ENCODE measurements at places on chromosomes 6 and 20.

GRCh38 chr6:96812077-96812703, 25.1 kb downstream of the GPR63 start:
- no peak for DNase-seq

DNA sequence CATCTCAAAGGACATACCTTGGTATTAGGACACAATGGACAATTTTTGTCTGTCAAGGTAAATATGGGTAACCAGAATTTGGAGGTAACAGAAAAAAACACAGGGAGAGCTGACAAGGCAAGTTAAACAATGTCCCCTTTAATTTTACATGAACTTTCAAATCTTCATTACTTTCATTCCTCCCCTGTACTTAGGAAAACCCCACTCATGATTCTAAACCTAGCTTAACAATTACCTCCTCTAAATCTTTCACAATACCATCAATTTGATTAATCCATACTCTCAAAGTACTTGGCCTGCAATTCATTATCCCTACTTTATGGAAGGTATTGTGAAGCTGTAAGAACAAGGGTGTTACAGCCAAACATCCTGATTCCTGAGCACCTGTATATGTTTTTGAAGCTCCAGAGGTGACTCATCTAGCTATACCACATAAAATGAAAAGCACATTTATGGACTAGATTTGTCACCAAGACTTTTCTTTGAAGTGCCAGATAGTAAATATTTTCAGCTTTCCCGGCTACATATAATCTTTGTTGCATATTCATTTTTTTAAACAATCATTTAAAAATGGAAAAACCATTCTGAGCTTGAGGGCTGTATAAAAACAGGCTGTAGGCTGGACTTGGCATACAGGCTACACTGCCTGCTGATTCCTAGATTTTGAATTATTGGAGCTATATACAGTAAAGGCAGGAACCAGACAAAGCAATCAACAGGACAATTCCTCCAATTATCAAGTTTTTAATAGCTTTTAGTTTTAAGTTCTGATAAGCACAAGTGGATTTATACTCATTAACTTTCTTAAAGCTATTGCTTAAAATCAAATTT, 22.9 kb downstream of the DEK start:
- DNase-seq: no peak

GRCh38 chr6:117270055-117270842, 4.9 kb downstream of the VGLL2 start:
- DNase-seq: peak; percentile 57

GRCh38 chr6:33880104-33880678, 76.4 kb upstream of the MLN start:
- no peak for DNase-seq

DNA sequence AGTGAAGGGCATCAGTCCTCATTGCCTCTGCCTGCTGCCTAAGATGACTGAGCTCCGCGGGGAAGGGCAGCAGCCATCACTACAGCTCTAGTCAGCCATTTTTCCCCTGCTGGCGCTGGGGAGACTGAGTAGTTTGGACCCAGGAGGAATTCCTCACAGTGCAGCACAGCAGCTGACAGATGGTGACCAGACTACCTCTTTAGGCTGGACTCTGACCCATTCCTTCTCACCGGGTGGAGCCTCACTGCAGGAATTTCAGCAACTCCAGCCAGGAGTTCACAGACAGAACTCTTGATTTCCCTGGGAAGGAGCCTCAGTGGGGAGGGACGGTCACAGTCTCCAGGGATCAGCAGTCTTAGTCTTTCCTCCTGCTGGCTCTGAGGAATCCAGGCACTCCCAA, 492.0 kb upstream of the MMS22L start:
- DNase-seq: no peak

DNA sequence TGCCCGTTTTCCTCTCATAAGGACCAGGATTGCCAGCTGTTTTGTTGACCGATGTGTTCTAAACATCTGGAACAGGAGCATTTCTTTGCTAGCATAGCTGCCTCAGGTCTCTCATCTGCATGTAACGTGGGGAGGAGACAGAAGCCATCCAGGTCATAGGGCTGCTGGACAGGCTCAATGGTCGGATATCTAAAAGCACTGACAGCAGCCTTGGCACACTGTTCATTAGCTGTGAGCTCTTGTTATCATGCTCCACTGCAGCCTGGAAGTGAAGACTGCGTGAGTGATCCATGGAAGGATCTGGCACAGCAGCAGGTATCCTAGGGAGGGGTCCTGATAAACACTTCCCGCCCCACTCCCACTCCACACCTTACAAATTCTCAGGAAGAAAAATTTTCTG, 175.3 kb downstream of the LRFN2 start:
- DNase-seq: no peak

DNA sequence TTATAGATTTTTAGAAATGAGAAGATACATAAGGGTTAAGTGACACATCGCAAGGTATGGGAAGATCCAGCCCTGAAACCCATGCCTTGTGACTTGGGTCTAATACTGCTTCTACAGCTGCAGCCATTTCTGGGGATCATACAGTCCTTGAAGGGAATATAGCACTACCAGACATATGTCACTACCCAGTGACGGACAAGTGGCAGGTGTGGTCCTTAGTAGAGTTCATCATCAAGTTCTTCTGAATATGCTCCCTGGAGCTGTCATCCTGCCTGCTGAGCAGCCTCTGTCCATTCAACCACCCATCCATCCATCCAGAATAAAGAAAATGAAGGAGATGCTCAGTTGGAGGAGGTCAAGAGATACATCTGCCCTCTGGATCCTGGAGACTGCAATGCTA, 118.6 kb upstream of the ASF1A start:
- no peak for DNase-seq

Measured in NCI-H526 (cell line).